Esophagus squamous epithelium (tissue), 5 donors: ENCODE measurements at places on chromosomes 6 and 20.

GRCh38 chr6:169991913-169992312 lies 240.5 kb downstream of the ERMARD start:
- DNase-seq: no peak

DNA sequence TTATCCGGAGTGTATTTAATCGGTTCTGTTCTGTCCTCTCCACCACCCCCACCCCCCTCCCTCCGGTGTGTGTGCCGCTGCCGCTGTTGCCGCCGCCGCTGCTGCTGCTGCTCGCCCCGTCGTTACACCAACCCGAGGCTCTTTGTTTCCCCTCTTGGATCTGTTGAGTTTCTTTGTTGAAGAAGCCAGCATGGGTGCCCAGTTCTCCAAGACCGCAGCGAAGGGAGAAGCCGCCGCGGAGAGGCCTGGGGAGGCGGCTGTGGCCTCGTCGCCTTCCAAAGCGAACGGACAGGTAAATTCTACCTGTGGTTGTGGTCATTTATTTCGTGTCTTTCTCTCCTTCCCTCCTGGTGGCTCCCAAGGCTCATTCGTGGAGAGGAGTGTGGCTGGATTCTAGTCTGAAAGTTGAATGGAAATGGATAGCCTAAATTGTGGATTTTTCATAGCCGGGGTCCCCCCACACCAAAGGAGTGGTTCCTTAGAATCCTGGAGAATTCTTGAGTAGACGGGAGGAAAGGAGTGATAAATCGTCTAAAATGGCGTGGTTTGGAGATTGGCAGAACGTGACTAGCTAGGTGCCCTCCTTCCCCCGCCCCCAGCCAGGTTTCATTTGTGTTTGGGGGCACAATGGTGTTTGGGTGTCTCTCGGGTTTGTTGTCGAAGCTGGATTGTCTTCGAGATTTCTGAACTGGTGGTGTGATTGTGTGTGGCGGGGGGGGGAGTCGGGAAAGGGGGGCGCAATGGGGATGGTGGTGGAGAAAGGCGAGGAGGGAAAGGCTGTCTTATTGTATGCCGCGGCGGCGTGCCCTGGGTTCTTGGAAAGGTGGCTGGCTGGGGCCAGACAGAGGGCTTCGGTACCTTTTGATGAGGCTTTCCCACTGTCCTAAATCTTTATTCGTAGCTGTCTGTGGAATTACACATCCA lies 673 bp downstream of the MARCKS start:
- DNase-seq: no peak

GRCh38 chr20:19890445-19891051 lies 126.6 kb upstream of the NAA20 start:
- DNase-seq: no peak

GRCh38 chr20:46811224-46812084 lies 83.2 kb upstream of the EYA2 start:
- no peak for DNase-seq
